HT-29 (cell line): ENCODE measurements at places on chromosomes 3 and 15.
A peak's percentile ranks its signal among the peaks of the same experiment; 100 is the strongest.

DNA sequence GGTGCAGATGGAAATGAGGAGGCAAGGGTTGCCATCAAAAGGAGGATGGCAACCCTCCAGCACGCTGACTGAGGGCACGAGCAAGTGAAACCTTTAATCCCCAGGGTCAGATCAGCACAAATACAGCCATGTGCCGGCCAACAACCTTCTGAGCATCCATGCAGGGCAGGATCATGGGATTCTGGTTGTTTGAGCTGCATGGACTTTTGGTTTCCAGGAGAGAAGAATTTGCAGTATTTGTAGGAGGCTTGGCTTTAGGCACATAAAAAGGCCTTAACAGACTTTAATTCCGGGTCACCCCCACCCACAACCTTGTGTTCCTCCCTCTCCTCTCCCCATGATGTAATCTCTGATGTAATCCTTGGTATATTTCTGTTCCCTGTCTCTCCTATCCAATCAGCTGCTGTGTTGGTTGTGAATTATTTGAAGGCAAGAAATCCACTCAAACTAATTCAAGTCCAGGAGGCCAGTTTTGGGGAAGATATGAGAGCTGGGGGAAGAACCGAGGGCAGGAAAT is 254.3 kb downstream of the SHQ1 start:
- no peak for DNase-seq

DNA sequence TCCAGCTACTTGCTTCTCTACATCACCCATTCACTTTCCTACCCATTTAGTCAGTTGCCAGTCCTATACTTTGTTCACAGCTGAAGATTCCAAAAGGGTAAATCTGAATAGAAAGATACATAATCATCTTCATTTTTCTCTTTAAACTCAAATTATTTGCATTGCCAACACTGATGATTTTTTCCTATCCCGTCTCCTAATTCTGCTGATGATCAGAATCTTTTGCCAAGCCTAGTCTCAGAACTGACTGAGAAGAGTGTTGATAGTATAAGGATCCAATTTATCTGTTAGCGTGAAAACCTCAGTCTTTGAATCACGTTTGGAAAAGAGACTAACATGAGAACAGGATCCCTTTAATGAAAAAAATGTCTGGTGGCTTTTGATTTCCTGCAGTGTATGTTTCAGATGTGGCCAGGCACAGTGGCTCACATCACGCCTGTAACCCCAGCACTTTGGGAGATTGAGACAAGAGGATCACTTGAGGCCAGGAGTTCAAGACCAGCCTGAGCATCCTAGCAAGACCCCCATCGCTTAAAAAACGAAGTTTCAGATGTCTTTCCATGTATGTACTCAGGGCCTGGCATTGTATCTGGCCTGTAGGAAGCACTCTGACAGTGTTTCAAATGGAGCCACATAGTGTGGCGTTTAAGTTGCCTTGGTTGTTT is 169.4 kb downstream of the KLHL25 start:
- no peak for DNase-seq

DNA sequence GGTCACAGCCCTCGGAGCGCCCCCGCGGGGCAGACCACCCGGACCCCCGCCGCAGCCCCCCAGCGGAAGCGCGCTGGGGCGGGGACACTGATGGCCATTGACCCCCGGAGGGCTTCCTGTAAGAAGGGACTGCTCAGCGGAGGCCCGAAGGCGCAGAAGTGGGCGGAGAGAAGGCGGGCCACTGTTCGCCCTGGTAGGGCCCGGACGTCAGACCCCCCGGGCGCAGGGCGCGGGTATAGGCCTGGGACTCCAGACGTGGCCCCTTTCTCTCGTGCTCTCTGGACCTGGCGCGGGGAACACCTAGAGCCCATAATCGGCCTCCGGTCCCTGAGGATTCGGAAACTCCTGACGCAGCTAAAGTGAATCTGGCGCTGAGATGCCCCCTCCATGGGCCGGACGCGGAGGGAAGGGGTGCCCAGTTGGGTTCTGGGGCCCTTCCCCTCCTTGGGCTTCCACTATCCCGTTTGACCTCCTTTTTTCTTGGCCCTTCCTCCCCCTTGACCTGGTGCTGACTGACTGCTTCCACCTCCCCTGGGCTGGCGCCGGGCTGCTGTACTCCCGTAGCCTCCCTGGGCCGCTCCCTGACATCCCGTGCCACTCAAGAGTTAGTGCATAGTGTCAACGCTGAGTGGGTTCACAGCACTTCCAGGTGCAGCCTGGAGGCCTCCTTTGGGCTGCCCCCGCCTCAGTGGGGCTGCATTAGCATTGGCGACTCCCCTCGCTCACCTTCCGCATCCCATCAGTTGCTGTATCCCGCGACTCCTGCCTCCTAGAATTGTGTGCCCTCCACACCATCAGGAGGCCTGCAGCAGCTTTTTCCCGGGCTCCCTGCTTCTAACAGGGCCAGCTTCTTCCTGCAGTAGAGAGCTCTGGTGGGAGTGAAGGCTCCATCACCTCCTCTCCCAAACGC is 694 bp downstream of the ABTB1 start:
- no peak for DNase-seq

DNA sequence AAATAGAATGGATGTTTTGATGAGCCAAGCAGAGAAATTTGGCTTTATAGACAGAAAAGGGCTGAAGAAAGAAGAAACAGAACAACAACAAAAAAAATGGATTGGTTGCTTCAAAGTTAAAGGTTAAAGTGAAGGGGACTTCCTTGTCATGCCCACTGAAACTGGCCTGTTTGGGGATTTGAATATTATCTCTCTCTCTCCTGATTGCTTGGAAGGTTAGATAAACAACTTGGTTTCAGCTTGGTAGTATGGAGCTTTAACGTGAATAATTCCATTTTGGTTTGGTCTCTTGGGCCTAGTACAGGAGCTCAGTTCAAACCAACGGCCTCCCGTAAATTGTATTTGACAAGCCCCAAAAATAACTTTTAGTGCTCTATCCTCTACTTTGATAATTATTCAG is 70.8 kb upstream of the MBNL1 start:
- no peak for DNase-seq

DNA sequence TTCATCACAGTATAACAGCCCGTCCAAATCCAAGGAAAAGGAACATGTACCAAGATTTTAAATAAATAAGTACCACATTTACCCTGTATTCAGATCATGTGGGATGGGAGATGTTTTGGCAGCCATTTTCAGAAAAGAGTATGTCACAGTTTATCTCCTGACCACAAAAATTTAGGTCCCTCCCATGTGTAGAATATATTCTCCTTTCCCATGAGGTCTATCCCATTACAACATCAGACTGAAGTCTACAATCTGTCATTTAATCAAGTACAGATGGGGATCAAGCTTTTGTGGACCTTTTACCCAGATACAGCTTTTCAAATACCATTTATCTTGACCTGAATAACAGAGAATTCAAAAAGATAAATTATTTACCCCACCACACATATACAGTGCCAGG is 444.5 kb downstream of the PLOD2 start:
- DNase-seq, result no peak

GRCh38 chr3:134751831-134752230 is 43.2 kb upstream of the EPHB1 start:
- no peak for DNase-seq

DNA sequence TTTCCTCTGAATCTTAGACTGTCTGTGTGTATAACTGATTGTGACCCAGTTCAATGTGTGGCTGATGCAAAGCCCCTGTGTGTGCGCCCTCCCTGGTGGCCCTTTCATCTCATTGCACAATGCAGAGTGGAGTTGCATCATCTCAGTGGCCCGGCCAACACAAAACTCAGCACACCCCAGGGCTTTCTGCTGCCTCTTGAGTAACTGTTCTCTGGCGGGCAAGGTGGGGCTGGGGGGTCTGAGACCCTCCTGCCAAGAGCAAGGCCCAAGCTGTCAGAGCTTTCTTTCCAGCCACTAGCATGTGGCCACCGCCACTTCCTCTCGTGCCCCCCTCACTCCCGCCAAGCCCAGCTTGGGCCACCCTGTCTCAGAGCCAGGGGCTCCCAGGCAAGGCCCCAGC is 80.7 kb upstream of the ALDH1L1 start:
- DNase-seq, result no peak

- DNase-seq, result no peak
Observed at GRCh38 chr3:180680097-180680430, 775 bp upstream of the CCDC39 start.

DNA sequence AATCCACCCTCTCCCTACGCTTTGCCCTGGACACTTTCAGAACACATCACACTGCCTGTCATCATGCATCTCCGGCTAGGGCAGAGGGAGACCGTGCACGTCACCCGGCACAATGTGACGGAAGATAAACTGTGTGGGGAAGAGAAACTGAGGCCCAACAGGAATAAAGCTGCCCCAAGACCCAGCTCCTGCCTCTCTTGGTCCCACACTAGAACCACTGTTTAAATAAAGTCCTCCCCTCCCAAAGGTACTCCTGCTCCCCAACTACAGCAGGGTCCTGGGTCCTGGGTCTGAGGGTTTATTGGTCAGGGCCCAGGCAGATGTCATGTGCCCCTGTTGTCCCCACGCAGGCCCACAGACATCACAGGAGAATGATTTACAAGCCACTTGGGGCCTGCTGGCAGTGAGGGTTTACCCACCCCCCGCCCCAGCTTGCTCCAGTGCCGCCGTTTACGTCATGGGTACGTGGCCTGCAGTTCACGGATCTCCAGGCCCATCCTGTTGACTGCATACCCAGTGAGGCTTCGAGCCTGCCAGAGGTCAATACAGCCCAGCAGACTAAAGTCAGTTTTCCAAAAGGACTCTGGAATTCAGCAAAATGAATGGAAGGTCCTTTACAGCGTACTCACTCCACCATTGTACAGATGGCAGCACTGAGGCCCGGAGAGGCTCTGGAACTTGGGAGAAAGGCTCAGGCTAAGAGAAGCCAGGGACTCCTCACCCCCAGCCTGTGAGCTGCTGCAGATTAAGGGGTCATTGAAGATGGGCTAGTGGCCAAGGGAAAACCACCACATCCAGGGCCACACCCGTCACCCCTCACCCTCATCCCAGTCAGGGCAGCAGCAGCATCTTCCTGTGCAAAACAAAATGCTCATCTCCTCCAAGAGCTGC is 23.2 kb downstream of the ALS2CL start:
- DNase-seq, result no peak

- no peak for DNase-seq
Observed at GRCh38 chr3:59641169-59641899, 591.5 kb upstream of the CFAP20DC start.

GRCh38 chr15:78210349-78210717 is 24.0 kb downstream of the ACSBG1 start:
- no peak for DNase-seq

DNA sequence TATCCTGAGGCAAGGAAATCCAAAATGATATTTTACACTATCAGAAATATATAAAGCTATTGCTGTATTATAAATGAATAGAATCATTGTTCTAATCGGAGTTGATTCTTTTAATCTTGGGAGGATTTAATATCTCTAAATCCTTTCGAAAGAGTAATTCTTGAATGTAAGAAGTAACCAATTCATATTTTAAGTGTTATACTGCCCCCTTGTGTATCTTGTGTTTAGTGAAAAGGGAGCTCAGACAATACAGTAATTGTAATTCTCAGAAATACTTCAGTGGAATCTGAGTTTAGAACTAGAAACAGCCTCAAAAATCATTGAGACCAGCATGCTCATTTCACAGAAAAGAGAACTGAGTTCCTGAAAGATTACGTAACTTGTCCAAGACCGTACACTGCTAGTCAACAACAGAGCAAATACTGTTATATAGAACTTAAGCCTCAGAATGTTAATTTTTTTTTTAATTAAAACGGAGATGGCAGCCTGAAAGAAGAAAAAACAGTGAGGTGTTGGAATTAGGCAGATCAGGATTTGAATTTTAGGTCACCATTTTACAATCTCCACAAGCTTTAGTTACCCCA is 42.9 kb downstream of the PLCH1 start:
- DNase-seq, result peak; percentile 69

GRCh38 chr3:32630266-32630665 is 54.7 kb upstream of the CNOT10 start:
- DNase-seq, result no peak

- DNase-seq, result peak; percentile 69
Observed at GRCh38 chr3:101851850-101852714, 2.8 kb downstream of the NFKBIZ start.

- DNase-seq, result no peak
Observed at GRCh38 chr3:46102780-46103130, 75.5 kb upstream of the XCR1 start.

- no peak for DNase-seq
Observed at GRCh38 chr3:3064297-3064696, 45.9 kb downstream of the IL5RA start.

- DNase-seq, result no peak
Observed at GRCh38 chr15:72516777-72517176, 42.6 kb downstream of the ARIH1 start.

DNA sequence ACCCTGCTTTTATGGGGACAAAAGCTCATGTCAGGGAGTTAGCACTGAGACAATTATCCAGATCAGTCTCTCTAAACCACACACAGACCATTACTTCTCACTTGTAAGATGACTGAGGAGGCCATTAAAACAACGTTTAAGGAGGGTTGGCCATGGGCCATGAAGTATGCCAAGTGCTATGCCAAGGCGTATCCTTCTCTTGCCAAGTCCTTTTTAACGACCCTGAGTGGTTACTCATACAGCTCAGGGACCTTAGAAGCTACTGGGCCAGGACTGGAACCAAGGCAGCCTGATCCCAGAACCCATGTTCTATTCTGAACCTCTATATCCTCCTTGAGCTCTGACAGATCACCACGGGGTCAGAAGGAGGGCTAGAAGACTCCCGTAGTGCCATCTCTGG is 50.0 kb downstream of the NMNAT3 start:
- DNase-seq, result no peak

- DNase-seq, result no peak
Observed at GRCh38 chr3:59677747-59678702, 628.2 kb upstream of the CFAP20DC start.

DNA sequence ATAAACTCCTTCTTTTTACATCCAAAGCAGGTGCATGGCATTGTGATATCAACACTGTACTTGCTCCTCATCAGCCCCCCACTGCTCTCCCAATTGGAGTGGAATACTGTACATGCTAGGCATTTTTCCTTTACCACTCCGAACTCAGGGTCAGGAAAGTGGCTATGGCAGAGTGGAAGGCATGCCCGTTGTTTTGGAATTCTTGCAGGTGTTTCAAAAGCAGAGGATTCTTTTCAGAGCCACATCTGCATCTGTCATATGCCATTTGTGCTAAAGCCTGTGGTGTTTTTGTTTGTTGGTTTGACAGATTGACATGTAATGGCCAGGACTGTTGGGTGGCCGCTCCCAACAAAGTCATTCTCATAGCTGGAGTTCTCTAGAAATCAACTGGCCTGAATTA is 41.7 kb downstream of the SOX2 start:
- no peak for DNase-seq

- no peak for DNase-seq
Observed at GRCh38 chr3:164752812-164753211, 325.5 kb downstream of the SI start.

DNA sequence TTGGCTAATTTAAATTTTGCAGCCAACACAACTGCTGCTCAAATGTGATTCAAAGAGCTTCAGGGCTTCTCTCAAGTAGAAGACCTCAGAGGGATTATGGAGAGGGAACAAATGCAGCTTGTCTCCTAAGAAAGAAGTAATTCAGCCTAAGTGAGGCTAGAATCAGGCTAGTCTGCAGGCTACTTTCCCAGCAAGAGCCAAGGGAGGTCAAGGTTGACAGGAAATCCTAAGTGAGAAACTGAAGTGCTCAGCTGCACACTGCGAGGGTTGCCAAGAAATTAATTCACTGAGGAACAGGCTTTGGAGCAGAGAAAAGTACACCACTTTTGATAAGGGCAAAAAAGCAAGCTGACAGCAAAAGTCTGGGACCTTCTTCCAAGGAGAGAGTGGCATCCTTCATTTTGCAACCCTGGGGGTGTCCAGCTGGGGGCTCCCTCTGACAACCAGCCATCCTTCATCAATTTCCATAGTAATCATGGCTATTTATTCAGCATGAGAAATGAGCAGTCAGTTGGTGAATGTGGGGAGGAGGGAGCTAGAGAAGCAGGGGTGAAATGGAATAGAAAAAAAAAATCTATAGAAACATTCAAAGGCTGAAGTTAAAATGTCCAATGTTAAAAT is 646.4 kb upstream of the ADAMTS9 start:
- DNase-seq, result no peak
